ENCODE measurements at places on chromosomes 13 and 19. TPM values are rescaled to one million over a fixed set of nuclear protein-coding genes. Genes with fewer than 3 reads are reported as not detected.

The ZNF813 gene
- total RNA-seq = 3.9 TPM

The TBXA2R gene
- total RNA-seq = 0.53 TPM

- DNase-seq = no peak
These were observed 210.1 kb downstream of the MAB21L1 start for GRCh38 chr13:35266412-35266811.

DNA sequence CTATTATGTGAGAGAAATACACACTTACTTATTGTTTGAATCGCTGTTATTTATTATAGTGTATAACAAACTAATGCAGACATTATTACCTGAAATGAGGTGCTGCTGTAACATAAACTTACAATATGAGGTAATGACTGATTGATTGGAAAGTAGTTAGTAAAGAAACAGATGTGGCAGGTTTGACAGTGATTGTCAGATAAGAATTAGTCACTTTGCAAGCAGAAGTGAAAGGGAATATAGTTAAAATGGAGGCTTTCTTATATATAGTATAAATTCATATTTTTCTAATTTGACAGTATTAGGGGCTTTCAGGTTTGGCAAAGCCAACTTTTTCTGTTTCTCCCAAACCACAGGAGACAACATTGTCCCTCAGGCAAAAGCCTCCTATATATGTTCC is 20.6 kb downstream of the MIR17HG start:
- no peak for DNase-seq

GRCh38 chr13:83220241-83220640 is 662.0 kb downstream of the SLITRK1 start:
- DNase-seq = no peak

GRCh38 chr19:10945264-10945663 is 15.6 kb upstream of the SMARCA4 start:
- no peak for DNase-seq

GRCh38 chr13:31814536-31814935 is 75.2 kb downstream of the RXFP2 start:
- DNase-seq = no peak

Measured in muscle of leg (tissue), 16 donors.